ENCODE measurements at places on chromosomes 4 and X. TPM values are rescaled to one million over a fixed set of nuclear protein-coding genes. Genes with fewer than 3 reads are reported as not detected.

Gene MAGEA8
- not detected for polyA plus RNA-seq

Gene AR
- polyA plus RNA-seq, result 0.15 TPM

Gene NAP1L2
- 2.6 TPM for polyA plus RNA-seq

Gene EDNRA
- 1.3 TPM for polyA plus RNA-seq

Gene MID1
- polyA plus RNA-seq, result 0.24 TPM

Gene PNMA6A
- polyA plus RNA-seq, result 1.1 TPM

Gene PRDM8
- 1.2 TPM for polyA plus RNA-seq

Gene ZAR1
- not detected for polyA plus RNA-seq

Gene DGAT2L6
- polyA plus RNA-seq, result not detected

Gene SPANXB1
- polyA plus RNA-seq, result not detected

Gene ADRA2C
- polyA plus RNA-seq, result 9.9 TPM

Gene NUP54
- 28.8 TPM for polyA plus RNA-seq

Gene AKAP14
- polyA plus RNA-seq, result not detected

Gene EVC
- 0.20 TPM for polyA plus RNA-seq

Gene LONRF3
- polyA plus RNA-seq, result 0.45 TPM

Gene S100P
- 15.3 TPM for polyA plus RNA-seq

Gene GPM6B
- 3.6 TPM for polyA plus RNA-seq

Gene MFSD8
- 14.4 TPM for polyA plus RNA-seq

Gene SMIM10
- polyA plus RNA-seq, result 8.1 TPM

Gene ZBED1
- 14.5 TPM for polyA plus RNA-seq

Gene PWWP3B
- polyA plus RNA-seq, result not detected

Gene HSD17B11
- polyA plus RNA-seq, result 27.0 TPM

Gene EIF2S3
- 73.4 TPM for polyA plus RNA-seq

Gene GUCY1A1
- 2.7 TPM for polyA plus RNA-seq

Gene SHOX
- not detected for polyA plus RNA-seq

Gene CLNK
- 0.42 TPM for polyA plus RNA-seq

Gene XAGE1A
- not detected for polyA plus RNA-seq

Gene SMARCA1
- polyA plus RNA-seq, result 3.1 TPM

Gene DCX
- polyA plus RNA-seq, result 0.02 TPM

Gene RAB33A
- polyA plus RNA-seq, result 4.4 TPM

Gene DMP1
- polyA plus RNA-seq, result not detected

Gene AMTN
- polyA plus RNA-seq, result not detected

Gene MND1
- polyA plus RNA-seq, result 10.9 TPM

Gene GPRIN3
- 2.0 TPM for polyA plus RNA-seq

Gene S100G
- not detected for polyA plus RNA-seq

Gene PCYT1B
- polyA plus RNA-seq, result 0.11 TPM

Gene GUCY2F
- polyA plus RNA-seq, result not detected

Gene SOD3
- polyA plus RNA-seq, result 13.8 TPM

Gene CD38
- 5.8 TPM for polyA plus RNA-seq

Gene DCHS2
- polyA plus RNA-seq, result under 0.01 TPM

Gene NPY2R
- 0.02 TPM for polyA plus RNA-seq

Gene TMPRSS11F
- not detected for polyA plus RNA-seq

Gene MAGEB10
- polyA plus RNA-seq, result not detected

Gene DUSP21
- not detected for polyA plus RNA-seq

Gene SRPK3
- polyA plus RNA-seq, result 0.03 TPM

Gene ADH1A
- polyA plus RNA-seq, result not detected

Gene TENM3
- 0.37 TPM for polyA plus RNA-seq

Gene NUDT10
- polyA plus RNA-seq, result 2.3 TPM

Gene EPHA5
- 0.02 TPM for polyA plus RNA-seq

Gene RBMX2
- 20.2 TPM for polyA plus RNA-seq

Gene ARHGAP36
- polyA plus RNA-seq, result not detected

Gene HTN1
- not detected for polyA plus RNA-seq

Measured in spleen (tissue), 13 donors.